ENCODE measurements at places on chromosomes 1 and 21.

- peak; percentile 17 for DNase-seq
Measured at GRCh38 chr1:177185209-177185608, 14.5 kb downstream of the BRINP2 start.

- DNase-seq = peak; percentile 71
Measured at GRCh38 chr21:44800103-44800502, 1.5 kb downstream of the UBE2G2 start.

DNA sequence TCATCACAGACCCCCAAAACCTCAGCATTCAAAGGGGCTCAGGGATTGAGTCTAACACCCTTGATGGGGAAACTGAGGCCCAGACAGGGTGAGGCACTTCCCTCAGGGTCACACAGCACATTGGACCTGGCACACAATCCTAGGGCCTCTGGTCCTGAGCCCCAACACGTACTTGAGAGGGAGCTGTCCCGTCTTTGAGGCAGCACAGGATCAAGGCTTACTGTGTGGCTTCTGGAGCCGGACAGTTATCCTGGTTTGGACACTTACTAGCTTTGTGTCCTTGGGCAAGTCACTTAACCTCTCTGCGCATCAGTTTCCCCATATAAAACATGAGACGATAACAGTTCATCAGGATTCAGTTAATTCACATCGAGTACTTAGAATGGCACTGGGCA is 26.5 kb downstream of the RUNX3 start:
- no peak for DNase-seq

- no peak for DNase-seq
Measured at GRCh38 chr1:16614361-16615252, 1.2 kb upstream of the NBPF1 start.

DNA sequence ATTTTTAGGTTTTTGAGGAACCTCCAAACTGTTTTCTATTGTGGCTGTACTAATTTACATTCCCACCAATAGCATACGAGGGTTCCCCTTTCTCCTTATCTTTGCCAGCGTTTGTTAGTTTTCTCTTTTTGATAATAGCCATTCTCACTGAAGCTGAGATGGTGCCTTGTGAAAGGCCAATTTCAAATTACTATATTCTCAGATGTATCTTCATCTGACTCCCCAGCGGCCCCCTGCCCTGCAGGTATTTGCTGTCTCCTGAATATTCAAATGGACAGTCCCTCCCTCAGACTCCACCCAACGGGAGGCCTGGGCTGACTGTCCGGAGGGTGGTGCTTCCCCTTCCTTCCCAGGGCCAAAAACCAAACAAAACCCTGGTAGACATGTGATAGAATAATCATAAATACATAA is 33.5 kb upstream of the TARBP1 start:
- peak; percentile 72 for DNase-seq
